ENCODE measurements at places on chromosomes 2 and 18.

- no peak for DNase-seq
These were observed 713.5 kb downstream of the LRP1B start for GRCh38 chr2:141417246-141417797.

GRCh38 chr2:226312155-226312554 lies 487.5 kb downstream of the IRS1 start:
- DNase-seq: no peak

GRCh38 chr2:72007402-72007801 lies 140.3 kb downstream of the CYP26B1 start:
- DNase-seq: no peak

DNA sequence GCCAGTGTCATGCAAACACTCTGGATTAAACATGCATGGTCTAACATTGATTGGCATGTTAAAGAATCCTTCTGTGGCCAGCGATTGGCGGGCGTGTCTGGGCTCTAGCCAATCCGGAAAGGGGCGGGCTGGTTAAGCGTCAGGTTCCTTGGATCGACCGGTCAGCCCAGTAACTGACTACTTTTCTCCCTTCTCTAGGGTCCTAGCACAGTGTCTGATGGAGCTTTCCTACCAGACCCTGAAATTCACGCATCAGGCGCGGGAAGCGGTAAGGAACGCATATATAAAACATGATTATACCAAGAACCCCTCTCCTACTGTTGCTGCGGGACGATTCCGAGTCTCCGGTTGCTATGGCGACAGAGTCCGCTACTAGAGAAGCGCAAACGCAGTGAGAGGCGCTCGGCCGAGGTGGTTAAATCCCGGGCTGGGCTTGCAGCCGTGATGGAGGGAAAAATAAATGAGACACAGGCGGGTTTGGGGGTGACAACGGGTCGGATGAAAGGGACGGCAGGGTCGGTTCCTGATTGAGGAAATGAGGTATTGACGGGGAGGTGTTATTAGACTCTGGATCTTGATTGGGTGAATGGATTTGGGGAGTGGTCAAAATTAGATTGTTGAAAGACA lies 29.4 kb downstream of the KATNAL2 start:
- no peak for DNase-seq

GRCh38 chr2:217553202-217553601 lies 449.6 kb downstream of the TNS1 start:
- DNase-seq: no peak

GRCh38 chr18:75784390-75784789 lies 356.9 kb upstream of the SMIM21 start:
- DNase-seq: no peak

- DNase-seq: no peak
These were observed 55.7 kb upstream of the SLC39A10 start for GRCh38 chr2:195601361-195601760.
